ENCODE measurements at places on chromosomes 13 and 19. TPM values are rescaled to one million over a fixed set of nuclear protein-coding genes. Genes with fewer than 3 reads are reported as not detected.

RASAL3 gene
- 0.63 TPM for polyA plus RNA-seq

DNA sequence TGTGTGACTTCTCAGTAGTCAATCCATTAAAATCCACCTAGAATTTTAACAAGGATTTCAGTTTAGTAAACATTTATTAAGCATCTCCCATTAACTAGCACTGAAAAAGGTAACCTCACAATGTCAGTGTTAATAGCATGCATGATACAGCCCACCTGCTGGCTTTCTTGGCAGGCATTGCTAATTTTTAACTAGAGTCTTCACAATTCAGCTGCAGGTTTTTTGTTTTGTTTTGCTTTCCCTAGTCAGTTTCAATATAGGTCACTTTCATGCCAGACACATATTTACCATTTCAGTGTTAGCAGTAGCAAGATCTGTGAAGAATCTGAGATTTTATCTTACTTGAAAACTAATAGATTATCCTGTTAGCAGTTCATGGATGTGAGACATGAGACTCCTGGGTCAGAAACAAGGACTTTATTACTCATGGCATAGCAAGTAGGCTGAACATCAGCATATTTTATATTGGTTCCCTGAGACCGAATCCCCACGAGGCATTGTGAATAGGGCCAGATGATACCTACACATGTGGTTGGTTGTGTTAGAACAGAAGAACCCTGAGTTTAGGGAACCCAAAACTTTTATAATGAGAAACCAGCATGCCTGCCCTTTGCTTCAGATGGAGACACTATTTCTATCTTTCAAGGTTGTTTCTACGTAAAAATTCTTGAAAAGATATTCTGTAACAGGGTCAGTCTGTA lies 198.0 kb upstream of the HTR2A start:
- DNase-seq = no peak

DNA sequence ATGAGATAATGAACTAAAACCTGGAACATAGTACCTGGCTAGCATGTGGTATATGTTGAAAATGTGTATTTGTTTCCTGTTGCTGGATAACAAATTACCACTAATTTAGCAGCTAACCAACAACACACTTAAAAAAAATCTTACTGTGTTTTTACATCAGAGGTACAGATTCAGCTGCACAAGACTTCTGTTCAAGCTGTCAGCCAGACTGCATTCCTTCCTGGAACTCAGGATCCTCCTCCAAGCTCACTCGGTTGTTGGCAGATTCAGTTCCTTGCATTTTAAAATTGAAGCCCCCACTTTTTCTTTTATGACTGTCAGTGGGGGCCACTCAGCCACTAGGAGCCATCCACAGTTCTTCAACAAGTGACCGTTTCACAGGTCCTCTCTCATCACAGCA lies 246.9 kb upstream of the DACH1 start:
- DNase-seq = no peak

DNA sequence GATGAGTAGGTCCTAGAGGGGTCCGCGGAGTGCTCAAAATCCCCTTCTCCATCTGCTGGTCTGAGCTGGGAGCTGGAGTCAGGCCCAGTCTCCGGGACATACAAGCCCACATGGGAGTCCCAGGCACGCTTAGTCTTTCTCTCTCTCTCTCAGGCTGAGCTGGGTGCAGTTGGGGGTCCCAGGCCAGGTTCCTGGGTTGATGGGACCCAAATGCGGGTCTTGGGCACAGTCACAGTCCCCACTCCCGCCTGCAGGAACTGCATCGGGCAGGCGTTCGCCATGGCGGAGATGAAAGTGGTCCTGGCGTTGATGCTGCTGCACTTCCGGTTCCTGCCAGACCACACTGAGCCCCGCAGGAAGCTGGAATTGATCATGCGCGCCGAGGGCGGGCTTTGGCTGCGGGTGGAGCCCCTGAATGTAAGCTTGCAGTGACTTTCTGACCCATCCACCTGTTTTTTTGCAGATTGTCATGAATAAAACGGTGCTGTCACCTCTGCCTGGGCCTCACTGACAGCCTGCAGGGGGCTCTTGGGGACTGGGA lies 23.8 kb downstream of the CYP4F12 start:
- DNase-seq = no peak

PRODH2 gene
- polyA plus RNA-seq = not detected

DNA sequence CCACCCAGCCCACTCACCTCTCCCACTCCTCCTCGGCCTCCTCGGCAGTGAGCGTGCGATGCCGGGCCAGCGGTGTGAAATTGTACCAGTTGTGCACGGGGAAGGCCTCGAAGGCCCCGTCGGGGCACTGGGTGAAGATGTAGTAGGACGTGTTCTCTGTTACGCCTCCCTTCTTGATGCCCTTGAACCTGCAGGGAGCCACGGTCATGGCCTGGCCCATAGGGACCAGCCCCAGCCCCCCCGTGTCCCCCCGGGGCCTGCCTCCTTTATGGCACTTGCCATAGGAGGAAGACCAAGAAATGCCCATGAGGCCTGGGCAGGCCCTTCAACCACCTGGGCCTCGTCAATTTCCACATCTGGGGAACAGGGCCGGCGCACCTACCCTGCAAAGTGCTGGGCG lies 5.6 kb downstream of the GTF2F1 start:
- DNase-seq = no peak

- DNase-seq = no peak
Observed at GRCh38 chr19:47253467-47253881, 2.9 kb upstream of the CCDC9 start.

DNA sequence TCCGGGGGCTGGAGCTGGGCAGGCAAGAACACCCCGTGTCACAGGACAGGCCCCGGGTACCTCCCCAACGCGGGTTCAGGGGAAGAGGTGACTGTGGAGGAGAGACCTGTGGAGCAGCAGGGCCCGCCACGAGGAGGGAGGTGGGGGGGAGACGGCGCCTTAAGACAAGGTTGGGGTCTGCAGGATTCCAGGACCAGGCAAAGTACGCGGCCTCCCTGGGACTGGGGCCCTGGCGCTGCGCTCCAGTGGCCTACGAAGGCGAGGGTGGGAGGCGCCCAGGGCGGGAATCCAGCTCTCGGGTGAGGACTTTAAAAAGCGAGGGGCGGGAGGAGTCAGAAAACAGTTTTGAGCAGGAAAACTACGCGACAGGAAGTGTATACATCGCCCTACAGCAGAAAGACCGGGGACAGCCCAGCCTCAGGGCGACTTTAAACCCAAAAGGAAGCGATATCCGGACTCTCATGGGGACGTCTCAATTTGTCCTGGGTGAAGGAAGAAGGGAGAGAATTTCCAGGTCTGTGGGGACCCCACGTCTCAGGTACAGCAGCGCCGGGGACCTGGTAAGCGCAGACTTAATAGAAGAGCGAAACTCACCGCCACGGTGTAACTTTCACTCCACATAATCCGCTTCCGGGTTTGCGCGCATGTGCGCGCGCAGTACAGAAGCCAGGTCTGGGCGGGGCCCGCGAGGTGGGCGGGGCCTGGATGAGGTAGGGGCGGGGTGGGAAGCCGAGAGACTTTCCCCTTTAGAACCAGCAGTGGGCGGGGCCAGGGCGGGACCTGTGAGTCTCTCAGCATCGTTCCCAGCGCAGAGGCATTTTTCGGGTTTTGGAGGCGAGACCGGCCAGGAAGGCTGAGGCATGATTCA lies at the start of gene ZNF83:
ZNF83 (minus strand) TSS at position 638 of the 868 bp plus-strand sequence.
- DNase-seq = peak; percentile 99

- no peak for DNase-seq
Observed at GRCh38 chr13:44104969-44105368, 225.3 kb downstream of the LACC1 start.

- DNase-seq = peak; percentile 25
Observed at GRCh38 chr13:97627566-97627965, 193.6 kb downstream of the RAP2A start.

NLRP4 gene
- polyA plus RNA-seq = 0.37 TPM

- no peak for DNase-seq
Observed at GRCh38 chr13:76929320-76929719, 19.0 kb upstream of the ACOD1 start.

DNA sequence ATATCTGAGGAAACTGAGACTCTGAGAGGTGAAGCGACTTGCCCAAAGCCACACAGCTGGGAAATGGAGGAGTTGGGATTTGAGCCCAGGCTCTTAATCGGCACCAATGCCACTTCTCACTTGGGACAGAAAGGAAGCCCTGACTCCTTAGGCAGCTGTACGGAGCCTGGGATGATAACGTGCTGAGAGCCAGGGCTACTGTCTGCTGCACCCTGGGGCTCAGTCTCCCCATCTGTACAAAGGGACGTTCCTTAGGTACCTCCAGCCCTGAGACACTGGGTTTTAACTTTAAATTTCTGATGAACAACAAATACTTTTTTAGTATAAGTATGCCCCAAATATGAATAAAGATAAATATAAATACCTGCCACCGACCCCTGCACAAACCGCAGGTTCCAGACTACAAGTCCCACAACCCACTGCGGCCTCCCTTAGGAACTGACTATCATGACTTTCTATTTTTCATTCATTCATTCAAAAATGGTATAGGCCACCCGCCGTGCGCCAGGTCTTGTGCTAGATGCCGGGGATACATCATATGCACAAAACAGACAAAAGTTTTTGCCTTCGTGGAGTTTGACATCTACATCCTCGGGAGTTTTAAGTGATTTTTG lies 776 bp upstream of the NCLN start:
- no peak for DNase-seq

ZNF563 gene
- polyA plus RNA-seq = 3.1 TPM

DNA sequence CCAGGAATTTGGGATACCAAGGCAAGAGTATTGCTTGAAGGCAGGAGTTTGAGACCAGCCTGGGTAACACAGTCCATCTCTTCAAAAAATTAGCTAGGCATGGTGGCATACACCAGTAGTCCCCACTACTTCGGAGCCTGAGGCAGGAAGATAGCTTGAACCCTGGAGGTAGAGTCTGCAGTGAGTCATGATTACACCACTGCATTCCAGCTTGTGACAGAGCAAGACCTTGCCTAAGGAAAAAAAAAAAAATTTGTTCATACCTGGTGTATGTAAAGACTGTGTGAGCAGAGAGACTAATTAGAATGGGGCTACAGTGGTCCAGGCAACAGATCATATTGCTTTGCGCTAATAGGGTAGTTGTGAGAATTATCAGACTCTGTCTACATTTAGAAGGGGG lies 778.3 kb upstream of the PCDH20 start:
- no peak for DNase-seq

GRCh38 chr13:74869846-74870245 lies 612.1 kb downstream of the TBC1D4 start:
- DNase-seq = no peak

DNA sequence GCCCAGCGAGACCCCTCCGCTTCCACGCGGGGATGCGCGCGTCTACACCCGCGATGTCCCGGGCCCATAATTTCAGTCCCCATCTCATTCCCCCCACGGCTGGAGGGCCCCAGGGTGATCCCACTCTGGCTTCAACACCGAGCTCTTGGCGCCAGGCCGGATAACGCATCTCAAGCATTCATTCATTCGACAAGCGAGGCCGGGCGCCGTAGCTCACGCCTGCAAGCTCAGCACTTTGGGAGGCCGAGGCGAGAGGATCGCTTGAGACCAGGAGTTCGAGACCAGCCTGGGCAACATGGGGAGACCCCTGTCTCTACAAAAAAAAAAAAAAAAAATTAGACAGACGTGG lies 5.9 kb downstream of the ANGPTL6 start:
- no peak for DNase-seq
